ENCODE measurements at places on chromosomes 5 and 9.
A peak's percentile ranks its signal among the peaks of the same experiment; 100 is the strongest.

GRCh38 chr5:161138751-161139455 is 286.9 kb upstream of the ATP10B start:
- no peak for DNase-seq

- DNase-seq = no peak
Observed at GRCh38 chr9:15936306-15936921, 383.6 kb downstream of the CCDC171 start.

DNA sequence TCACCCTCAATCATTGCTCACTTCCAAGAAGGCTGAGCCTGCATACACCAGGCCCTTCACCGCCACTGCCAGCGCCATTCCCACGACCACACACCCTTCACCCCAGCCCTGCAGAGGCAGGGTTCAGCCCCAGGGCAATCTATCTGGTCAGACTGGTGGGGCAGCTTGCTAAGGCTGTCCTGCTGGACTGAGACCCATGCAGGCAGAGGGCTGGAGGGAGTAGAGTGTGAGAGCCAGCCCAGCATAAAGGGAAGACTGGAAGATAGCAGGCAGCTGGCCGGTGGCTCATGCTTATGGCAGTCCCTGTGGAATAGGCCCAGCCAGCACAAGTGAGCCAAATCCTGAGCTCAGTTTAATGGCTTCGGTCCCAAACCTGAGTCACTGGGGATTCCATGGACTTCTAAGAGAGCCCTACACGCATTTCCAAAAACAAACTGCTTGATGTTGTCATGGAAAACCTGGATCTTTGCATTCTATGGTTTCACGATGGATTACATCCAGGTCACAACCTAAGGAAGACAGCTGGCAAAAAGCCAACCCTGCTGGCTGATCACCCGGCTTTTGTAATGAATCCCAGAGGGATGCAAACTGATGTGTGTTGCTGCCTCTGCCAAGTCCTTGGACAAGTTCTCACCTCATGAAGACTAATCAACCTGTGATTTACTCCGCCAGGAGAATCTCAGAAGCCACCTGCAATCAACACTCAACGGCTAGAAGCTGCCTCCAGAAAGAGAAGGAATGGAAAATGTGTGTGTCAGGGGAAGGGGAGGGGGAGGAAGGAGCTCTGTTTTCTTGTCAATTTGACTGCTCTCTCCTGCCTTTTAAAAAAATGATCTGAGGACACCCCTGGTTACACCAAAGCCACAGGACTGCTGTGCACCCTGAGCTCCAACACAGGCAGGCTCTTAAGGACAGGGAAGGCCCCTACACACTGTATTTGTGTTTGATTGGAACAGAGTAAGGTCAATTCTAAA is 143.6 kb downstream of the LHFPL2 start:
- DNase-seq = no peak

DNA sequence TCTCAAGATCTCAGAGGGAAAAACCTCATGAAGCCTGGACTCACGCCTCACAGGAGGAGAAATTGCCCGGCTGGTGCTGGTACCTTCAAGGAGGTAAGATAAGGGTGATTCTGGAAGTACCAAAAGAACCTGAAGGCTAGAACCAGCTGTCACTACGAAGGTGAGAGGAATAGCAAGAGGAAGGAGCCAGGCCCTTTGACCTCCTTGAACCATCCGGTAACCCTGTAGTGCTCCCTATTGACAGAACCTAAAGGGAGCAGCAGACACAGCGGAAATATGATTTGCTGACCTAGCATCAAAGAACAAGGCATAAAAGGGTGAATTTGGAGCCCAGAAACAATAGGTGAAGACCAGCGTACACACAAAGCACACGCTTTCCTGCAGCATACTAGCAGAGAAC is 92.2 kb downstream of the DOCK8 start:
- peak; percentile 28 for DNase-seq

GRCh38 chr9:20658677-20659473 is 25.2 kb upstream of the FOCAD start:
- DNase-seq = peak; percentile 13

- DNase-seq = no peak
Observed at GRCh38 chr9:216866-217265, 2.2 kb downstream of the DOCK8 start.

DNA sequence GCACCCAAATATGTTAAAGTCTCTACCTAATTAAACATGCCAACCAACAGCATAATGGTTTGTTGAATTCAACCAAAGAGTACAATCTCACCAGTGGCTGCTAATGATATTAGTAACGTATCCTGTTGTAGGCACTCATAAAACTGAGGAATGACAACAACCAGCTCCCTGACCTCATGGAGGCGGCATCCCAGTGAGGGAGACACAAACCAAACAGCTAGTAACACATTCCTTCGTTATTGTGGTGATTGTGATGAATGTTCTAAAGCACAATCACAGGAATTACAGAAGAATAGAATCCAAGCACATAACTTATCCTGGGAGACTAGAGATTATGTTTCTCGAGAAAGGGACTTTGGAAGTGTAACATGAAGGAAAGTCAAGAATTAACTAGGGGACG is 224.6 kb downstream of the CTNND2 start:
- no peak for DNase-seq

GRCh38 chr5:24497591-24498157 is 147.1 kb downstream of the CDH10 start:
- DNase-seq = no peak

DNA sequence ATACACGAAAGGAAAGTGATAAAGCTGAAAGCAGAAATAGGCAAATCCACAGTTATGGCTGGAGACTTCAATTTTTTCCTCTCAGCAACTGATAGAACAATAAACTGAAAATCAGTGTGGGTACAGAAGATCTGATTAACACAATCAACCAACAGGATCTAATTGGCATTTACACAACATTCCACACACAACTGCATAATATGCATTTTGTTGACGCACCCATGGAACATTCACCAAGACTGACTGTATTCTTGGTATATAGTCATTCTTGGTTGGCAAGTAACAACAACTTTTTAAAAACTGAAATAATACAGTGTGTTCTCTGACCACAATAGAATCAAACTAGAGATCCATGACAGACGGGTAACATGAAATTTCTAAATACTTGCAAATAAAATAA is 218.7 kb upstream of the S1PR3 start:
- DNase-seq = no peak

DNA sequence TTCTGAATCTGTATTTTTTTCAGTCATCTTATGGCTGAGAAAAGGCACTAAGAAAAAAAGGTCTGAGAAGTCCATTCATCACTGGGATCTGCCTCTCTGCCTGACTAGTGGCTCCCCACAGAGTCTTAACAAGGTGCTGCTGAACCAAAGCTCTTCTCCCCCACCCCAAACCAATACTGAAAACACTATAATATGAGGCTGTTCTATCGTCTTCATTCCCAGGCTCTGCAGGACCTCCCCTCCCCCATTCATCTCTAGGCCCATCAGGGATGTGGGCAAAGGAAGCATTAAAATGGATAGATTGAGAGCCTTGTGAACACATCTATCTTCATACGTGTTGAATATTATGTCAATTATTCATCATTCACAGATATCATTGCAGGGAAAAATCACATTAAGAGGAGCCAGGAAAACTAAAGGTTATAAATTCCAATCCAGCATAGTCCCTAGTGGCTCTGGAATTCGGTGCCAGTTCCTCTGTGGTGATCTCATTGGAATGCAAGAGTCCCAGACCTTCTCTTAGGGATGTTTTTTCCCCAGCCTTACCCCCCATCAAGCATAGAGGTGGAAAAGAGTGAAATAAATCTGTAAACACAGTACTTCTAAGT is 44.3 kb upstream of the GPR151 start:
- no peak for DNase-seq

GRCh38 chr5:148825716-148826052 is 727 bp upstream of the ADRB2 start:
- DNase-seq = no peak

DNA sequence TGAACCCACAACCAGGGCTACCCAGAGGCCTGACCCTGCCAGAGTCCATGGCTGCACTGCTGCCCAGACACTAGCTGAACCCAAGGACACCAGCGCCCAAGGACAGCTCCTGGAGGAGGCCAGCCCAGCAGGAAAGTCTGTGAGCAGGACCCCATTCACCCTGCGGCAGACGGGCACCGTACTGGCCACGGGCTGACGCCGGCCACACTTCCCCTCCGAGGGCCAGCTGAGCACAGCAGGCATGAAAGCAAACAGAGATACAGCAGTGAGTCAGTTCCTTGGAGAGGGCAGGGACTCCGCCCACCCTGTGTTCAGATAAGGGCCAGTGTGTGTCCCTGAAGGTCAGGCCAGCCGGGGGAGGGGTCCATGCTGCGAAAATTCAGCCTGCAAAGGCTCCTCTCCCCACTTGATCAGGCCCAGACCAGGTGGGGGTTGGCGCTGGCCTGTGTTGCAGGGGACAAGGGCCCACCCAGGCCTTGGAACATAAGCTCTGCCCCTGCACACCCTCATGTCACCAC is 3.2 kb downstream of the RNF208 start:
- DNase-seq = no peak

DNA sequence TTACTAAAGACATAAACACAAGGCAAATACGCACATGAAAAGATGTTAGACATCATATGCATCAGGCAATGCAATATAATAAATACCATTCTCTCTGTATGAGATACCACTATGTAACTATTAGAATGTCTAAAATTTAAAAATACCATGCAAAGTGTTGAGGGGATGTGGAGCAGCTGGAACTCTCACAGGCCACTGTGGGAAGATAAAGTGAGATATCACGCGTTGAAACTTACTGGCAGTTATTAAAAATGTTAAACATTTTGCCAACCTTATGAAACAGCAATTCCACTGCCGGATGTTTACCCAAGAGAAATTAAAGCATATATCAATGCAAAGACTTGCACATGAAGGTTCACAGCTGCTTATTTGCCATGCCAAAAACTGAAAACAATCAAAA is 556.7 kb downstream of the LRRC70 start:
- no peak for DNase-seq

DNA sequence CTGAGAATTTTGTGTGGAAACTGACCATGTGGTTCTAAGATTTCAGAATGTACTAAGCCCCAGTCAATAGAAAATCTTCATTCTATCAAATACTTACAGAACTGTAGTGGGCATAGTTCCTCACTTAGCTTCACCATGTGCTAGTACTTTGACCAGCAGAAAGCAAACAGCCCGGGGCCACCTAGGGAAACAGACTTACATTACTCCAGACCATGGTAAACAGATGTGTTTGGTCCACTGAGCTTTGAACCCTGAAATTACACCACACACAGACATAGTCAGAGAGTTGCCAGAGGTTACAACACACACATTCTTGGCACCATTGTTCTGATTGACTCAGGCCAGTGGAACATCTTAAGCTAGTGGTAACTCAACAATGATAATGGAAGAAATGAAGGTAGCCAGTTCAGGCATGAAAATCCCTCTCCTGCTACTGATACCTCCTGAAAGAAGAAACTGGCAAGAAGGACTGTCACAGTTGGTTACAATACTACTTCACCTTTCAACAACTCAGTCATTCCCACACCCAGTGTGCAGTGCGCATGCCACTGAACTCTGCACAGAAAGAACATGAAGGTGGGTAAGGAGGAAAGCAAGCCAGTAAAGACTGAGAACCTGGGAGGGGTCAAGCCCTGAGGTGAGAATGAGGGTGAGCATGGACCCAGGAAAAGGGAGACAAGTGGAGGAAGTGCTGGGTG is 18.7 kb upstream of the LECT2 start:
- DNase-seq = no peak

DNA sequence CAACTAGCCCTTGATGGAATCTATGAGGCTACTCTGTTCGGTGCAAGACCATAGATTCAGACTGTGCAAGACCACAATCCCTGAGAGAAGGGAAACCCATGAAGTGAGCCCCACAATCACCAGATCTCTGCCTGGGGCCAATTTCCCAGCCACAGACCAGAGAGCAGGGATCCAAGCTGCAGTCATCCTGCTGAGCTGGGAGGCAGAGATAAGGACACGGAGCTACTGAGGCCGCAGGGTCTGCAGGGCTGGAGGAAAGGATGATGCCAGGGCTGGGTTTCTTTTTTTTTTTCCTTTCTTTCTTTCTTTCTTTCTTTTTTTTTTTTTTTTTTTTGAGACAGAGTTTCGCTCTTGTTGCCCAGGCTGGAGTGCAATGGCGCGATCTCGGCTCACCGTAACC is 47.7 kb upstream of the FUBP3 start:
- DNase-seq = no peak

GRCh38 chr5:13994621-13995253 is 50.2 kb upstream of the DNAH5 start:
- no peak for DNase-seq

- no peak for DNase-seq
Observed at GRCh38 chr5:132198571-132198970, 29.1 kb downstream of the P4HA2 start.

- DNase-seq = no peak
Observed at GRCh38 chr5:179404321-179405053, 59.2 kb upstream of the ADAMTS2 start.

GRCh38 chr5:158485604-158486081 is 614.1 kb downstream of the EBF1 start:
- no peak for DNase-seq

DNA sequence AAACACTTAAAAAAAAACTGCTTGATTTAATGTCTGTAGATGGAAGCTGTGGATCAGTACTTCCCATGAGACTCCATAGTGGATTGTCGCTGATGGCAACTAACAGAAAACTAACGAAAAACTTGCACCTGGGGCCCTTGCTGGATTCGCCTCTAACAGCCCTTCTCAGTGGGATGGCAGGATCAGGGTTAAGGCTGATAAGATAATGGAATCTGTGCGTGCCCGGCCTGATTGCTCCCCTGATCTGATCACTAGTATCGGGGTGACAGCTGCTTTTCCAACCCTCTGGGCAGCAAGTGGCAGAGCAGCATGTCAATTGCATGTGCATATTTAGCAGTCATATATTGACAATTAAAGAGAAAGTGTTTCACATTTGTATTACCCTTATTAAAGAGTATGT is 185.8 kb upstream of the ELAVL2 start:
- DNase-seq = no peak

GRCh38 chr9:93133681-93134014 is 403 bp downstream of the NINJ1 start:
- peak; percentile 59 for DNase-seq

DNA sequence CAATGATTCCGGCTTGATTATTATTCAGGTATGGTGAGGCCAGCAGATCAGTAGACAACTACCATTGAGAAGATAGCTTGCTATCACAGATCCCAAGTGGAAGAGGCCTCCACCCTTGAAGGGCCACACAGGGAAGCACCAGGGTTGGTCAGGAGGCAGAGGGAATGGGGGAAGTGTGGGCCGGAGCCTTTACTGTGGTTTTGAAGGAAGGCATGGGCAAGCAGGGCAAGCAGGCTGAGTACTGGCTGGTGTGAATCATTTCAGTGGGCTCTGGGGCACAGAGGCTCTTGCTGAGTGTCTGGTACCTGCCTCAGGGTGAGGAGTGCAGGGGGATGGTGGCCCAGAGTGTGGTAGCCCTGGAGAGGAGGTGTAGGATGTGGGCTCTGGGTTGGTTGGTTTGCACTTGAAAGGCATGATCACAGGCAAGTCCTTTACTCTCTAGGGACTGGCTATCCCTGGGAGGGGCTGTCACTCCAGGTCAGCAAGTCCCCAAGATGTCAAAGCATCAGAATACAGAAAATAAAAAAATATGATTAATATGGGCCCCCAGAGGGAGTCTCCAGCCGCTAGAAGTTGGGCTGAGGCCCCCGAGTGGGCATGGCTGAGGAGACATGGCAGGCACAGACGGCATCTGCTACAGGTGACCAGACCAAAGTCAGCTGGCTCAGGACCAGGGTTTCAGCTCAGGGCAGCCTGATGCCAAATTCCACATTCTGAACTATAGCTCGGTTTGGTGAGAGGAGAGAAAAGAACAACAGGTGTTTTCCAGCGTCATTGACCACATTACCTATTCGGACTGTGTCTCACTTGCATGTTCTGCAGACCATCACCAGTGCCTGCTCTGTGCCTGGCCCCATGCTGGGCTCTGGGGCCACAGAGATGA is 9.7 kb upstream of the SUSD3 start:
- no peak for DNase-seq

Measured in endothelial cell (in vitro differentiated cells).